ENCODE measurements at places on chromosomes 1 and 21.

DNA sequence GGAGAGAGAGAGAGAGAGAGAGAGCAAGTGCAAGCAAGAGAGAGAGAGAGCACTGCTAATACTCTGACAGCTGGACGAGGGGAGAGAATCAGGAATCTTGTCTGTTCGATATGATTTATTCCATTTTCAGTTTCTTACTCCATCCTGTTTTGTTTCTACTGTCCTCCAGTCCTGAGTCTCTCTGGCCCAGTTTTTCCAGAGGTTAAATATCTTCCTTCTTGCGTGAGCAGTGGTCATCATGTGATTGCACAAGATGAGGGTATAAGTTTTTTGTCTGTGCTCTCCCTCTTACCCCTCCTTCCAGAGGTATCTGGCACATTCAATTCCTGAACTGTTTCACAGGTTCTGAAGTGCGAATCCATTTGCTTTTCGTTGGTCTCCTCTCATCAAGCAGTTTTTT, 16.8 kb downstream of the UBE2U start:
- no peak for DNase-seq

GRCh38 chr1:66511118-66511517, 22.8 kb upstream of the SGIP1 start:
- no peak for DNase-seq

DNA sequence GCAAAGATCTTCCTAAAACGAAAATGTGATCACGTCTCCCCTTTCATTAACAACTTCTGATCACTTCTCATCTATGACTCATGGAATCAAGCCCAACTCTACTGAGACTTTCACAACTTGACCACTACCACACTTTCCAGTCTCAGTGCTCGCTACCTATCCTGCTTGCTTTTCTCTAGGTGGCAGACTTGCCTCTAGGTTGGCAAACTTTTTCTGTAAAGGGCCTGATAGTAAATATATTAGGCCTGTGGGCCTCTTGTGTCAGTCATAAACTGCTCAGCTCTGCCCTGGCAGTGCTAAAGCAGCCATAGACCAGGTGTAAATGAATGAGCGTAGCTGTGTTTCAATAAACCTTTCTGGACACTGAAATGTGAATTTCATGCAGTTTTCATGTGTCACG, 21.5 kb upstream of the HMGB4 start:
- DNase-seq, result no peak

- DNase-seq, result no peak
Measured at GRCh38 chr21:26148071-26148839, 22.3 kb downstream of the APP start.

DNA sequence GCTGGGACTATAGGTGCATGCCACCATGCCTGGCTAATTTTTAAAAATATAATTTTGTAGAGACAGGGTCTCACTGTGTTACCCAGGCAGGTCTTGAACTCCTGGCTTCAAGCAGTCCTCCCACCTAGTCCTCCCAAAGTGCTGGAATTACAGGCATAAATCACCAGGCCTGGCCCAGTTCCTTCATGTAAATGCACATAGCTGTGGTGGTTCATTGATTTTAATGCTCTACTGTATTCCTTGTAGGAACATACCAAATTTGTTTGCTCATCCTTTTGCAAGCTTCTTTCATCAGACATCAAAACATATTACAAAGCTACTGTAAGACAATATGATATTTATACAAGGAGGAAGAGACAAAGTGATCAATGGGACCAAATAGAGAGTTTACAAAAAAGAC, 237.5 kb upstream of the ESRRG start:
- DNase-seq, result no peak

- DNase-seq, result peak; percentile 86
Measured at GRCh38 chr1:5745800-5746610, 246.2 kb downstream of the NPHP4 start.

DNA sequence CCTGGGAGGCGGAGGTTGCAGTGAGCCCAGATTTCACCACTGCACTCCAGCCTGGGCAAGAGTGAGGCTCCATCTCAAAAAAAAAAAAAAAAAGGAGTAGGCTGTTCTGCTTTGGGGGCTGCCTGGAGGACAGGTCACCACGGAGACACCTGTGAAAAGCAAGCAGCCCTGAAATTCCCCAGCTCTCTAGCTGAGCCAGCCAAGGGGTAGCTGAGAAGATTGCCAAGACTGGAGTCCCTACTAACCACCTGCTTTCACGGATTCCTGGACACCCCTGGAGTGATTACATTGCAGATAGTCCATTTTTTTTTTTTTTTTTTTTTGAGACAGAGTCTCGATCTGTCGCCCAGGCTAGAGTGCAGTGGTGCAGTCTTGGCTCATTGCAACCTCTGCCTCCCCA, 12.5 kb downstream of the GPX7 start:
- no peak for DNase-seq

GRCh38 chr1:229237320-229237719, 33.6 kb upstream of the RAB4A start:
- DNase-seq, result no peak

All from posterior vena cava (tissue), 2 donors.